ENCODE measurements at places on chromosomes 1 and 21.

GRCh38 chr1:160332516-160332915 is 10.5 kb downstream of the COPA start:
- DNase-seq: no peak

DNA sequence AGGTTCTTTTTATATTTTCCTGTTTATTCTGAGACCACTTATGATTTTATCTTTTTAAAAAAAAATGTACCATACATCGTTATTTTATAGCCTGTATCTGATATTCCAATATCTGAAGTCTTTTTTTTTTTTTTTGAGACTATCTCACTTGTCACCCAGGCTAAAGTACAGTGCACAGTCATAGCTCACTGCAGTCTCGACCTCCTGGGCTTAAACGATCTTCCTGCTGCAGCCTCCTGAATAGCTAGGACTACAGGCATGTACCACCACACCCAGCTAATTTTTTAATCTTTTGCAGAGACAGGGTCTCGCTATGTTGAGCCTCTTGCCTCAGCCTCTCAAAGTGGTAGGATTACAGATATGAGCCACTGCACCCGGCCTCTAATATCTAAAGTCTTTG is 25.1 kb downstream of the BCAR3 start:
- DNase-seq: no peak

DNA sequence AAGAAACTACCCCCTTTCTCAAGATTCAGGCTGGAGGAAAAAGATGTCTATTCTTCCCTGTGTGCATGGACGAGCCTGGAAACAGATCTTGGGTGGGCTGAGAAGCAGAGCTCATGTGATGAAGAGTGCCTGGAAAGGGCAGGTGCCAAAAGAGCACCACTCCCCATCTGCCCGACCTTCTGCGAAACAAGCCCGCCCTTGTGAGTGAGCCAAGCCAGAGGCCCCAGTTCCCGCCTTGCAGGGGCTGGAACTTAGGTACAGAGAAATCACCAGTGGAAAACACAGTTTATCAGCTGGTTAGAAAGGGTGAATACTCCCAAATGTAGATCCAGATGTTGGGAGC is 26.7 kb upstream of the A3GALT2 start:
- DNase-seq: no peak

- no peak for DNase-seq
These were observed 203.5 kb upstream of the NEGR1 start for GRCh38 chr1:72485801-72486200.

GRCh38 chr1:187517546-187517945 is 688.8 kb downstream of the PLA2G4A start:
- DNase-seq: no peak

DNA sequence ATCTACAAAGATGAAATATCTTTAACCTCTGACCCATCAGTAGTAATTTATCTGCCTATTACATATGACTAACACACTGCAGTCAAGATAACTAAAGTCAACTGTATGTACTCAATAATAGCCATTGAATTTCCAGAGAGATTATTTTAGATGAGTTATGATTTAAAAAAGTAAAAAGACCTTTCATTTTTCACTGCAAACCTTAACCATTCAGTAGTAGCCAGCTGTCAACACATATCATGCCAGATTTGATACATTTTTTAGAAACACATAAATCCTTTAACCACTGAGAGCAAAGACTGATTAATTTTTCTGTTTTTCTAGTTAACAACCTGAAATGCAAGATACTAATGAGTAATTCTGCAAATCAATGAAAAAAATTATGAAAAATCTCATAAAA is 31.0 kb downstream of the PALMD start:
- DNase-seq: no peak

DNA sequence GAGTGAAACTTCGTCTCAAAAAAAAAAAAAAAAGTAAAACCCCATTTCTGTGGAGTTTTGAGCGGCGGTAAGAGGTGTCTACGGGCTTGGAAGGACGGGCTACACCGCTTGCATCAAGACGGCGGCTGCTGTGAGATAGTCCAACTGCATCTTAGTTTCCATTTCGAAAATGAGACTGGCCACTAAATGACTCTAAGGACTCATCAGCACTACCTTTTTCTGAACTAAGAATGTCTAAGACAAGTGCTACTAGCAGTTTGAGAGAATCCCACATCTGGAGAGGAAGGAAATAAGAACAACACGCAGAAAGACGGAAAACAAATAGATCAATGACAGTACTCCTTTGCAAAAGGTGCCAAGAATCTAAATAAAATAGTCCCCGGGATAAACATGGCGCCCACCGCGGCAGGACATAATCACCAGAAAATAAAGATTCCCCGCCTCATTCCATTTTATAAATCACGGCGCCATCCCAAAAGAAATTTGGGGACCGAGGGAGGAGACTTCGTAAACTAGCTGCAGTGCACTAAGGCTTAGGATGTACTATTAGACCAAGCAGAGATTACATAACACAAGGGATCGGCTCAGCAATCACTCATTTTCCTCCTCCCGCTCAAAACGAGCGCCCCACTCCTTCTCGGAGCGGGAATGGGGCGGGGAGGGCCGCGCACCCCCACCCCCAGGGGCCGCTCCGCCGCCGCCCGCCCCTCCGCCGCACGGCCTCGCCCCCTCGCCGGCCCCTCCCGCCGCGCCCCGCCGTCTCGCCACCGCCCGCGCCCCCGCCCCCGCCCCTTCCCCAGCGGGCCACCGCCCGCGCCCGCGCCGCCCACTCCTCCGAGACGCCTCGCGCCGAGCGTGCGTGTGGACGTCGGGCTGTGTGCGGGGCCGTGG is 1.1 kb downstream of the POGZ start:
- DNase-seq: peak; percentile 82

DNA sequence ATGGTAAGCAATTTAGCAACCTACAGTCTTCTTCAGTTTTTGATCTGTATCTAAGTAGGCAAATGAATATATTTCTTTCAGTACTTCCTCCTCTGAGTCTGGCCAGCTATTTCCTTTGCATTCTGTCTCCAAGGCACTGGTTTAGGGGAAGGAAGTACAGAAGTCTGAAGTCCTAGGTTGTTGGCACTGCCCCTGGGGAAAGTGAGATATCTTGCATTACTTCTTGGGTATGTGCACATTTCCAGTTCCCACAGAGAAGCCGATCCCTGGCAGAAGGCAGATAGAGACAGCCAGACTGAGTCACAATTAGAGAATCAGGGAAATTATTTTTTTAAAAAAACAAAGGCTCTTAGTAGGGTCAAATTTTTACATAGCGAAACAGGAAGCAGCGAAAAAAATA is 98.8 kb downstream of the RASAL2 start:
- DNase-seq: no peak

DNA sequence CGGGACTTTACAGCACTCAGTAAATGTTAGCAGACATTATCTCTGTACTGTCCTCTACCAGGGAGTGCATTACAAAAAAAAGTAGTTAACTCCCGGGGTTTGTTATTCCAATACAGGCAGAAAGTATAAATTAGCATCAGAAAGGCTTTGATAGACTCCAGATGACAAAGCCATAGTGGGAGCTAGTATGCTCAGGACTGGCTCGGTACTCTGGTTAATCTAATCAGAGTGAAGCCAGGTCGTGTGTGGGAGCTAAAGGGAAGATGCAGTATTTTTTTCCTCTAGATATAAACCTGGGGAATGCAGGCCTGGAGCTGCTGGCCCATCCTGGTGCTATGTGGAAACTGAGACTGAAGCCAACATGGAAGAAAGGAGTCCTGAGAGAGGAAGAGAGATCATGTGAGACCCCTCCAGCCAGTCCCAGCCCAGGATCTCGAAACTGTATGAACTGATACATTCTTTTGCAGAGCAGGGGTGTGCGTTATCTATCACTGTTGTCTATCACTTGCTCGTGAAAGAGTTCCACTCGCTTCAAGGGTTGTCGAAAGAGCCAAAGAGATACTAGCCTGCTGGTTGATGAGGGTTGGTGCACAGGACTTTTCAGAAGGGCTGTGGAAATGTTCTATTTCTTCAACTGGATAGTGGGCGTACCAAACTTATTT is 125.8 kb downstream of the PLPP3 start:
- DNase-seq: peak; percentile 39

GRCh38 chr1:20357796-20358195 is 67.1 kb downstream of the VWA5B1 start:
- no peak for DNase-seq

GRCh38 chr1:27391511-27392095 is 819 bp upstream of the GPR3 start:
- DNase-seq: peak; percentile 74

DNA sequence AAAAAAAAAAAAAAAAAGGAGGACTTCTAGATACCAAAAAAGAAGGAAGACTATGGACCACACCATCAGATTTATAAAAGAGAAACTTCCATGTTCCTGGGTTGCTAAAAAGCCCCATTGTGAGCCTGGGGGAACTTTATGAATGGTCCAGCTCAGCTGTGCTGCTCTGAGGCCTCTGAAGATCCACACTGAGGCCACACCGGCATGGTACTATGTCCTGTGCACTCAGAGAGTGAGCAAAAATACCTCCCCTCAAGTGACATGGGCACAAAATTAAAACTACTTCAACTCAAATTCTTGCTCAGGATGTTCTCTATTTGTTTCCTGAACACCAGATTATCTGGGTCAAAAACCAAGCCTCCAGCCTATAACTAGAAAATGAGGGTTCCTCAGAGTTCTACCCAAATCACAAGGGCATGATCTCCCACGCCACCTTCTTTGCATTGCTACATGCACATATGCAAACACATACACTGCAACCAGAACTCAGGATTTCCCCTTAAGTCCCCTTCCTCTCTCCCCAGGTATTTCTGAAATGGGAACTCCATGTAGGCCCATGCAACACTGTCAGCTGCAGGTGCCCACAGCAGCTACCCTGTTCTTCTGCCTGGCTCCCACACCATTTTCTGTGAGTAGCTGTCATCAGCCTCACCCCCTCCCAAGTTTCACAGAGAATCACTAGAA is 94.4 kb downstream of the SH3GLB1 start:
- DNase-seq: no peak

GRCh38 chr1:64748706-64749105 is 3.8 kb downstream of the RAVER2 start:
- no peak for DNase-seq

All from iPS-NIHi11 (cell line).